ENCODE measurements at places on chromosomes 4 and X.

- DNase-seq, result no peak
These were observed 16.2 kb upstream of the WDR19 start for GRCh38 chr4:39166177-39166576.

GRCh38 chr4:113788888-113789287, 27.4 kb upstream of the CAMK2D start:
- DNase-seq, result no peak

GRCh38 chr4:137677863-137678262, 145.6 kb upstream of the PCDH18 start:
- no peak for DNase-seq

GRCh38 chrX:109696146-109696740, 36.8 kb downstream of the ACSL4 start:
- no peak for DNase-seq

DNA sequence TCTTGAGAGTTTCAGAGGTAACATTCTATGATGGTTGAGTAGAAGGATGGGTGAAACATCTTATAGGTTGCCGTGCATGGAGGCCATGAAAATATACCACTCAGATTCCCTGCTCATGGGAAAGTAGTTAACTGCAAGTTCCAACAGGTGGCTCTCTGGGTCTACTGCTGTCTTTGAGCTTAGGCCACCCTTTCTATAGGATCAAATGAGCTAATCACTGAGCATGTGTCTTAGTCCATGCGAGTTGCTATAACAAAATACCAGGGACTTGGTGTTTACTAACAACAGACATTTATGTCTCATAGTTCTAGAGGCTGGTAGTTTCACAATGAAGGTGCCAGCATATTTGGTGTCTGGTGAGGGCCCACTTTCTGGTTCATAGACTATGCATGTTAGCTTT, 144.8 kb upstream of the UNC5C start:
- DNase-seq, result no peak

GRCh38 chr4:146900295-146900694, 45.4 kb downstream of the TTC29 start:
- DNase-seq, result no peak

All from GM13977 (cell line).